WTC11 (cell line): ENCODE measurements at places on chromosomes 12 and 14. TPM values are rescaled to one million over a fixed set of nuclear protein-coding genes. Genes with fewer than 3 reads are reported as not detected.

The ARL6IP4 gene
- total RNA-seq = 133 to 150 TPM (median 146 TPM) in 3 replicates

DNA sequence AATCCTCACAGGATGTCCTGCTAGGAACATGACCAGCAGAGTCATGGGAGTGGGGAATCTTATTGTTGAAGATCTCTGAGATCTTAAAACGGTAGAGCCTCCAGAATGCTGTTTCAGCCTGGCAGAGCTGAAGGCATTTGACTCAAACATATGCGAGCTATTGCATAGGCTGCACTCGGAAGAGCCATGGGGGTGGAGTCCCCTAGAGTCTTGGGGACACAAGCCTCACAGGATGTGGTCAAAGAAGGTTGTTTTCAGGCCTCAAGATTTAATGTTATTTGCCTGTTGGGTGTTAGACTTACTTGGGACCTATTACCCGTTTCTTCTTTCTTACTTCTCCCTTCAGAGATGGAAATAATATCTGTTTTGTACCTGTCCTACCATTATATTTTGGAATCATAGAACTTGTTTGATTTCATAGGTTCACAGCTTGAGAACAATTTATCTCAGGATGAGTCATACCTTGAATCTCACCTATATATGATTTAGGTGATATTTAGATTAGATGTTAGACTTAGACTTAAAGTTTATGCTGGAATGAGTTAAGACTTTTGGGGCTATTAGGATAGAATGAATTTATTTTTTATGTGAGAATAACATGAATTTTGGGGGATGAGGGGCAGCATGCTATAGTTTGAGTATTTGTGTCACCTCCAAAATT is 172.2 kb upstream of the ATP2B1 start:
- no peak for DNase-seq

The COL2A1 gene
- 18.2 to 24.3 TPM (median 20.9 TPM) in 3 replicates for total RNA-seq

DNA sequence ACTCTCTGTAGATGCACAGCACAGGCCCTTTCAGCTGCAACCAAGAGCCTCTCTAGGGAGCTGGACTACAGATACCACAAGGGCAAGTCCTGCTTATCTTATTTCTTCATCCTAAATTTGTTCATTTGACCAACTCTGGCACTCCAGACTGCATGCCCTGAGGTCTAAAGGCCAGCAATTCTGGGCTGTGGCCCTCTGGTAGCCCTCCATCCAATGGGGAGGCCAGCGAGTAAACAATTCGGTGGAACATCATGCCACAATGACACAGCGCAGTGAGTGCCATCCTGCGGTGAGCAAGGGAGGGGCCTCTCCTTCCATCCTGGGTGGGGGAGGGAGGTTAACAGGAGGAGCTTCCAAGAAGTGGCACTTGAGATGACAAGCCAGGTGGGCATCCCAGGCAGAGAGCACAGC is 652 bp upstream of the SELPLG start:
- DNase-seq = no peak

GRCh38 chr12:119721306-119721705 is 53.4 kb downstream of the PRKAB1 start:
- no peak for DNase-seq
